ENCODE measurements at places on chromosomes 3 and 15.

- DNase-seq: no peak
These were observed 208.1 kb downstream of the SATB1 start for GRCh38 chr3:18216996-18217395.

DNA sequence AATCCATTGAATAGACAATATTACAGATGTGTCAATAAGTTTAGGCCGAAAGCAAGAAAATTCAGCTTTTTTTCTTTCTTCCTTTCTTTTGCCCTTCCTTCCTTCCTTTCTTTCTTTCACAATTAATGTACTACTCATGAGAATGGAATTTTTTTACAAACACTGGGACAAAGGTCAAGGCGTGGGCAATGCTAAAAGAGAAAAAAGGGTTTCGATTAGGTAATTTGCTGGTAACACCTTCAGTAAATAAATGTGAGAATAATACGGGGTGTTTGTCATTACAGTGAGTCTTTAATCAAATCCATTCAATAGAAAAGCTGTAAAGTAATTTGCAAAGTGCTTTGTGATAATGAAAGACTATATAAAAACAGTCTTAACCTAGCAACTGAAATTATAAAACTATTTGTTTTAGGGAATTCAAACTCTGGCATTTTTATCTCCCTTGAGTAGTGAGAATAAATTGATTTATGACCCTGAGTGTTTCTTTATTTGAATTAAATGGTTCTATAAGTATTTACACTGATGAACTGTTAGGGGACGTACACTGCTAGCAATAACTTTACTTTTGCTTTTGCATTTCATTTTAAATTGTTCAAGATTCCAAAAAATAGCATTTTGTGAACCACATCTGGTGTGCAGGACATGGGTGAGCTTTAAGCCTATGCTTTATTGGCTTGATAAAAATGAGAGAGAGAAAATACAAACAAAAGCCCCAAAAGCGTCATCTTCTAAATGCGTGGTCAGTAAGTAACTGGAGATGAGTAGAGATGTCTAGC is 104.2 kb upstream of the THRB start:
- DNase-seq: no peak

GRCh38 chr3:136404056-136404455 is 153.9 kb downstream of the PCCB start:
- no peak for DNase-seq

DNA sequence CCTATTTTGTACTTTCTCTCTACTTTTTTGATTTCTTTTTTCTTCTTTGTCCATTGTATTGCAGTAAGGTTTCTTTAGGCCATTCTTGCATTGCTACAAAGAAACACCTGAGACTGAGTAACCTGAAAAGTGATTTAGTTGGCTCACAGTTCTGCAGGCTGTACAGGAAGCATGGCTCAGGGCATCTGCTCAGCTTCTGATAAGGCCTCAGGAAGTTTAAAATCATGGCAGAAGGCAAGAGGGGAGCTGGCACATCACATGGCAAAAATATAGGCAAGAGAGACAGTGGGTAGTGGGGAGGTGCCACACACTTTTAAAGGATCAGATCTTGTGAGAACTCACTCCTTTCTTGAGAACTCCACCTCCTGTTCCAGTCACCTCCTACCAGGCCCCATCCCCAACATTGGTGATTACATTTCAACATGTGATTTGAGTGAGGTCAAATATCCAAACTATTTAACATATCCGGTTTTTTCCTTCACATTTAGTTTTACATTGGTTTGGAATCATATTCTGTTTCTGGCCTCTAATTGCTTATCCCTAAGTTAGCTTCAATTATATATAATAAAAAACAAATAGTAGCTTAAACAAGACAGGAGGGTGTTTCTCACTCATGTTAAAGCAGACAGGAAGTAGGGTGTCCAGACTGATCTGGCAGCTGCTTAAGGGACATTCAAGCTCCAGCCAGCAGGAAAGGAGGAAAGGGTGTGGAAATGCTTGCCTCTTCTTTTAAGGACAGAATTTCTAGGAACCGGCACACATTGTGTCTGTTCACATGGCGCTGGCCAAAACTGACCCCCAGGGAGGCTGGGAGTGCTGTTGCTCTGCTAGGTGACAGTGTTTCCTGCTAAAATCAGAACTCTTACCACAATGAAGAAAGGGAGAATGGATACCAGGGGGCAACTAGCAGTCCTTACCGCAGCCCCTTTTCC is 28.8 kb upstream of the SKOR1 start:
- DNase-seq: no peak

DNA sequence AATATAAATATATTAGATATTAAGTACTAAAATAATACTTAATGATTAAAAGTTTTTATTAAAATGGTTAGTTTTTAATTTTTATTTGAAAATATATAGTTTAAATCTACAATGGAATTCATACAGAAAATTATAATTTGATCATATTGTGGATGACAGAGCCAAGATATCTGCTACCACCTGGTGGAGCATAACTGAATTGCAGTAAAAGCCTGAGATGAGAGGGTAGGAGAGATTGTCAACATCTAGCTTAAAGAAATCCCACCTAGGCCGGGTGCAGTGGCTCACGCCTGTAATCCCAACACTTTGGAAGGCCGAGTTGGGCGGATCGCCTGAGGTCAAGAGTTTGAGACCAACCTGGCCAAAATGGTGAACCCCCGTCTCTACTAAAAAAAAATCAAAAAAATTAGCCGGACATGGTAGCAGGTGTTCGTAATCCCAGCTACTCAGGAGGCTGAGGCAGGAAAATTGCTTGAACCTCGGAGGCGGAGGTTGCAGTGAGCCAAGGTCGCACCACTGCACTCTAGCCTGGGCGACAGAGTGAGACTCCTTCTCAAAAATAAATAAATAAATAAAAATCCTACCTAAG is 25.1 kb upstream of the CSTA start:
- DNase-seq: no peak
